ENCODE measurements at places on chromosomes 11 and 22.

GRCh38 chr11:118175993-118176777 is at the start of gene SCN2B:
Gene SCN2B (minus strand): TSS chr11:118176639. CDS start chr11:118176431, 208 bp downstream.
- DNase-seq: no peak

- DNase-seq: no peak
Measured at GRCh38 chr11:55658031-55658573, 3.9 kb upstream of the OR4C6 start.

DNA sequence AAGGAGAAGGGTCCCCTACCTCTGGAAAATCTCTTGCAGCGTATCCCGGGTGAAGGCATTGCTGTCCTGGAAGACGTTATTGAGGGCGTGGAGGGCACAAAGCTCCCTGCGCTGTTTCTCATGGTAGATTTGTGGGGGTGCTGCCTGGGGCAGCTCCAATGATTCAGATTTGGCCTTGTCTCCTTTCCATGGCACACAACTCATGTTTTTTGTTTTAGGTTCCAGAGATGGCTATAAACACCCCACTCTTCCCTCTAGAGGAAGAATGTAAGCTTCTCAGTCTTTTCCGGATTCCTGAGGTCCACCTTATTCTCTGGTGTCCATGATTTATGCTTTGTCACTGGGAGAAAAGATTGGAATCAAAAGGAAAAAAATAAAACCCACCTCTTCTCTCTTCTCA is 959 bp downstream of the JOSD1 start:
- DNase-seq: no peak

GRCh38 chr11:131025421-131026125 is 109.3 kb upstream of the SNX19 start:
- DNase-seq: no peak

DNA sequence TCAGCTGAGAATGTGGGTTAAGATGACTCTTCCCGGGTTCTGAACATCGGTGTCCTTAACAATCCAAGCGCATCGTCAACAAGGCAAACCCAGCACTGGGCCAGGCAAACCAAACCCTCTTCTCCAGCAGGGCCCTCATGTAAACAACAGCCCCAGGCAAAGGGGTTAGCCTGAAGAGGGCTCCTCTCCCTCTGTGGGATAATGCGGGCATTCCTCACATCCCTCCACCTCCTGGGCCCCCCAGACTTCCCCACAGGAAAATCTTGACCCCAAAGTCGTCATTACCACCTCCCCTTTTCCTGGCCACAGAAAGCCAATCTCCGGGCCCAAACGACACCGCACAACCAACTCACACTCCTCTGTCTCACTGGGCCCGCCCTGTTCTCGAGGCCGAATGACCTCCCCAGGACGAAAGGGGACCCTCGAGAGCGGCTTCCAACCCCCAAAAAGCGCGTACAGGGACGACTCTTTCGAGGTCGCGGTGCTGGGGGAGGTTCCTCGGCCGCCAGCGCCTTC is 566 bp downstream of the DDB1 start:
- DNase-seq: no peak

DNA sequence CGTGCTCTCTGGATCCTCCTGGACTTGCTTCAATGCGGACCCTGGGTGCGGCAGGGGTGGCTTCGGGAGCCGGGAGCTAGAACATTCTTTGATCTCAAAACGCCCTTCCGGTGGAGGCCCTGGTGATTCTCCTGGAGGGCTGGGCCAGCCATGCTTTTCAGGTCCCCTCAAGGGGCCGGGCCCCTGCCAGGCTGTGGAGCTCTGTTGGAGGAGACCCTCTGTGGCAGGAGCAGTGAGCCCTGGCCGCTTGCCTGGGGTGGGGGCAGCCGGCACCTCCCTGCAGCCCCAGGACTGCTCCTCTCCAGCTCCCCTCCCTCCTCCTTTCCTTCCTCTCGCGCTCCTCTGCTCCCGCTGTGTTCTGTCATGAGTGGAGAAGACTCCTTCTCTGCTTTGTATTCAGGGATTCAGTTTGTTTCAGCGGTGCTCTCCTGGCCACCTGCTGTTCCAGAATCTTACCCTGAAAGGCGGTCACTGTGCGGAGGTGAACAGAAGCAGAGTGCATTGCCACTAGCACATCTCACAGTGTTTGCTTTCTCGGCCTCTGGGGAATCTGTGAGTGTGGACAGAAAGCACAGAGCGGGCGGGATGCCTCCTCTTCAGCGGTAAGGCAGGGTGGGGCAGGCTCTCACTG is 289.1 kb downstream of the TBC1D22A start:
- DNase-seq: no peak

DNA sequence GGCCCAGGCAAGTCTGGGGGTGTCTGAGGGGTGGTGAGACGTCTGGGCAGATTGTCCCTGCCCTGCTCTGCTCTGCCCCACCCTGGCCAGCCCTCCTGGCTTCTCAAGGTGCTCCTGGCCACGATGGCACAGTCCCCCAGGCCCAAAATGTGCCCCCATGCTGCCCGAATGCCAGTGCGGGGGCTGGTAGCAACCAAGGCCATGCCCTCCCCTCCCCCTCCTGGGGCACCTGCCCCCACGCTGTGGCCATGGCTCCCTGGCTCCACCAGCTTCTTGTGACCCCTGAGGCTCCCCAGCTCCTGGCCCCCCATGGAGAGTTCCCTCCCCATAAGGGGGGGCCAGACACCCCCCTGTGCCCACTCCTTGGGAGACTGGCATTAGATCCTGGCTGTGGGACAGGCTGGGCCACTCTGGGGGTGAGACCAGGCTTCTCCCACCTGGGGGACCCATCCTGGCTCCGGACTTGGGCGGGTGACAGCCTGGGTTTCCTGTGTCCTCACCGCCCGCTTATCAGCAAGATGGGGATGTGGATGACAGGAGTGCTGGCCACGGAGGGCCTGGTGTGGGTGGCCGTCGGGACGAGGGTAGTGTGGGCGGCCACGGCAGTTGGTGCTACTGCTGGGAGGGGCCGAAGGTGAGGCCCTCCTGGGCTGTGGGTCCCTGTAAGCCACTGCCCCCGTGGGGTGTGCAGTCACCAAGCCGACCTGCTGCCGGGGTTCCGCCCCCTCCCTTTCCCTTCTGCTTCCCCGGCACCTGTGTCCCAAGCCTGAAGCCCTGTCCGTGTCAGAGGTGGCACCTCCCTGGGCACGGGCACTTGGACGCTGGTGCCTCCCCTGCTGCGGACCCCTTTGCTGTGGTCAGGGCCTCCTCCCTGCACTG is 15.9 kb upstream of the MUC6 start:
- DNase-seq: no peak

- DNase-seq: no peak
Measured at GRCh38 chr11:4932751-4933150, 8.6 kb upstream of the OR51G1 start.

DNA sequence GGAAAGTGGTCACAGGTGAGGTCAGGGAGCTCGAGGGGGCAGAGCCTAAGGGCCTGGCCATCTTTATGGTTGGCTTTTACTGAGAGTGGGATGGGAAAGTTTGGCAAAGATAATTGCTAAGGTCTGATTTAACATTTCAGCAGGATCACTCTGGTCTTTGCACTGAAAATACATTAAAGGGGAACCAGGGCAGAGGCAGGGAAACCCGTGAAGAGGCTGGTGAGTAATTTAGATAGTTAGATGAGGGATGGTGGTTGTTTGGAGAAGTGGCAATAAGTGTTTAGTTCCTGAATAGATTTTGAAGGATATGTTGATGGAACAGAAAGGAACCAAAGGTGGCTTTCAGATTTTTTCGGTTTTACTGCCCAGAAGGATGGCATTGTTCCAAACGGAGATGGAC is 50.8 kb downstream of the SCN3B start:
- no peak for DNase-seq

DNA sequence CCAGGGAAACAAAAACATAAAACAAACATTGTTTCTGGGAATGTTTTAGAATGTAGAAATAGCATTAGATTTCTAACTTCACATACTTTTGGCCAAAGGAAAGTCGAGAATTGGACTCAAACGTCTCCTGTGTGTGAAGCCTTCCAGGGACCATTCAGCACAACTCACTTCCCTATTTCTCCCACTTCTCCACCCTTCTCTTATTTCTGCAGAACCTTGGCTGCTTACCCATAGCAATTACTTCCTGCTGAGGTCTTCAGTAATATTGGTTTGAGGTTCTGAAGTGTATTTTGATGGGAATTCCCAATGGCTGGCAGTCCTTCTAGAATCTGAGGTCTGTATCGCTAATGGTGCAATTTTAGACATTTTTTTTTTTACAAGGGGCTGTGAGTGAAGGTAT is 158.3 kb upstream of the SNX19 start:
- no peak for DNase-seq

- DNase-seq: no peak
Measured at GRCh38 chr22:45304971-45305370, 4.8 kb upstream of the FAM118A start.

GRCh38 chr11:127618721-127619120 is 618.2 kb upstream of the KIRREL3 start:
- no peak for DNase-seq

DNA sequence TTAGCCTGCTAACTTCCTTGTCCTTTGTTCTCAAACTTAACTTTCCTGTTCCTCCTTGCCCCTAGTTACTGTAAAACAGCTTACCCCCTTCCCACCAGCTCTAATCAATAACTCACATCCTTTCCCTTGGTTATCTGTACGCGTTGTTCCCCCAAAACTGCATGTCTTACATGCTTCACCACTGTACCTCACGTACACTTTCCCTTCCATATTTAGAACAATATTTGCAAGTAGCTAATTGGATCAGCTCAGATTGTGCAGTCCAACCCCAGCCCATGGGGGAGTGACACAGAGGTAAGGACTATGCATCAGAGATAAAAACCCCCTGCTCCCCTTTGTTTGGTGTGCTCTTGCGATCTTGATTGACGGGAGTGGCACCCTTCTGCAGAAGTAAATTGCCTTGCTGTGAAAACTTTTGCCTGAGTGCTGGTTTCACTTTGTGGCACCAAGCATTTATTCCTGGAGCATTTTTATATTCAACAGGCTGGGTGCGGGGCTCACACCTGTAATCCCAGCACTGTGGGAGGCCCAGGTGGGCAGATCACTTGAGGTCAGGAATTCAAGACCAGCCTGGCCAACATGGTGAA is 30.9 kb downstream of the MIF start:
- no peak for DNase-seq

GRCh38 chr11:61771985-61772455 is 19.6 kb downstream of the MYRF start:
- DNase-seq: no peak

GRCh38 chr11:35344681-35345574 is 74.4 kb downstream of the SLC1A2 start:
- no peak for DNase-seq

GRCh38 chr11:76808996-76809395 is 25.8 kb downstream of the TSKU start:
- no peak for DNase-seq

DNA sequence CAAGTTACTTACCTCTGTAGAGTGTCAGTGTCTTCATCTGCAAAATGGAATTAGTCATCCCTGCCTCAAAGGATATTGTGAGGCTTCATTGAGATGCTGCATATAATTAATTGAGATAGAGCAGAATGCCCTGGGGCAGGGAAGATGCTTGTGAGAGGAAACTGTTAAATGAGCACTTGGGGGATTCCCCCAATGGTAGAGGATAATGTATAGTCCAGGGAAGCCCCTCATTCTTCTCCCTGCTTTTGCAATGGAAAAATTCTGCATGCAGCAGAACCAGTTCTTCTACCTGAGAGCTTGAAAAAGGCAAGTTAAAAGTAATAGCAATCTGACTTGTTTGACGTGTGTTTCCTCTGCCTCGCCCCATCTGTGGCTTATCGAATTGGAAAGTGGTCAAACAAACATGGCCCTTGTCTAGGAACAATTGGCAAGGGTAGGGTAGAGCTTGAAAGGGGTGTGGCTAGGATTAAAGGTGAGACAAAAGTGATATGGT is 90.9 kb downstream of the NAV2 start:
- no peak for DNase-seq

- no peak for DNase-seq
Measured at GRCh38 chr11:128726458-128727139, 32.7 kb downstream of the FLI1 start.

- DNase-seq: no peak
Measured at GRCh38 chr11:15699978-15700377, 585.3 kb downstream of the INSC start.
